GM10248 (cell line): ENCODE measurements at places on chromosomes 4 and X.

- DNase-seq = no peak
These were observed 137.8 kb downstream of the SOWAHB start for GRCh38 chr4:76760193-76760592.

DNA sequence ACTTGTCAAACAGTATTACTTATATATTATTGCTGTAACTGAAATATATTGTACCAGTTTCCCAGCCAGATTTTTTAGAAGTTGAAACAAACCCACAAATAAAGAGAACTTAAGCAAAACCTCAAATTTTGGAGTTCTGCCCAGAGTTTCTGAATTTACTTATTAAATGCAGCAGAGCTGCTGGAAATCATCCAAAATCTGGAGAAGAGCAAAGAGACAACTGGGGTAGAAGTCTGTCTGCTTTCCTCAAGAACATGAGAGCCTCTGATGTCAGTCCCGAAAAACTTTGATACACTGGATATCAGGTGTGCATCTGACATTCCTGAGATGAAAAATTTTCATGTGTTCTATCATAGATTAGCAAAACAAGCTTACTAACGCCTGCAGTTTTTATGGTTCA lies 325.9 kb downstream of the NR3C2 start:
- DNase-seq = no peak

DNA sequence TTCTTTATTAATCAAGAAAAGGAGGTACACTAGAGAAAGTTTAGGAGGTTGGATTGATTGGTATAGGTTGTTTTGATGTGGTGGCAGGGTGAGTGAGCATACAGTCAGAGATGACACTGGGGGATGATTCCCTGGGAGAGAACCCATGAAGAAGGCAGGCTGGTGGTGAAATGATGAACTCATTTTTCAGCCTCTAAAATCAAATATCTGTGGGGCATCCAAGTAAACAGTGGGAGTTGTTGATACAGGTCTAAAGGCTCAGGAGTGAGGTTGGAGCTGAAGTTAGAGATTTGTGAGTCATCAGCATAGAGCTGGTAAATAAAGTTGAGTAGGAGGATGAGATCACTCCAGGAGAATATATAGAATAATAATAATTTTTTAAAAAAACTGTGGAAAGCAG lies 10.0 kb upstream of the AP1S2 start:
- DNase-seq = no peak

- peak; percentile 80 for DNase-seq
These were observed 134.8 kb downstream of the ARHGAP10 start for GRCh38 chr4:147866532-147867271.

DNA sequence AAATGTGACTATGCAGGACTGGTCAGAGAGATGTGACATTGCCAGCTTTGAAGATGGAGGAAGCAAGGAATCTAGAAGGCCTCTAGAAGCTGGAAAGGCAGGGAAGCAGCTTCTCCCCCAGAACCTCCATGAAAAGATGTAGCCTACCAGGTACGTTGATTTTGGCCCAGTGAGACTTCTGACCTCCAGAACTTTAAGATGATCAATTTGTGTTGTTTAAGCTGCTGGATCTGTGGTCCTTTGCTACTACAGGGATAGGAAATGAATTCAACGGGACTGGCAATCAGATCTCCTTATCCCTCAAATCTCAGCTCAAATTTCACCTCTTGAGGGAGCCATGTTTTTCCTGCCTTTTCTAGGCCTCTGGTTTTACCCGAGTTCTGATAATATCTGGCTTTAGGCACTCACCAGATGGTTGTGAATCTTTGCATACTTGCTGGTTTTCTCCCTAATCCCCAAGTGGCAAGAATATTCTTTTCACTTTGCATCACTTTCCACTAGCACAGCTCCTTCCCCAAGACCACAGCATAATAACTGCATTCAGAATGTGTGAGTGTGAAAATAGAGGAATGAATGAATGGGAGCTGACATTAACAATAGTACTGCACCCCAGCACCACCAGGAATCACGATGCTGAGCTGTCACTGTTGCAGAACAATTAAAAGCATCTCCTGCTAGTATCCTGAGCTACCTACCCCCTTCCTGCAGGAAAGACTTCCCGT lies 25.5 kb upstream of the TMSB4X start:
- no peak for DNase-seq

DNA sequence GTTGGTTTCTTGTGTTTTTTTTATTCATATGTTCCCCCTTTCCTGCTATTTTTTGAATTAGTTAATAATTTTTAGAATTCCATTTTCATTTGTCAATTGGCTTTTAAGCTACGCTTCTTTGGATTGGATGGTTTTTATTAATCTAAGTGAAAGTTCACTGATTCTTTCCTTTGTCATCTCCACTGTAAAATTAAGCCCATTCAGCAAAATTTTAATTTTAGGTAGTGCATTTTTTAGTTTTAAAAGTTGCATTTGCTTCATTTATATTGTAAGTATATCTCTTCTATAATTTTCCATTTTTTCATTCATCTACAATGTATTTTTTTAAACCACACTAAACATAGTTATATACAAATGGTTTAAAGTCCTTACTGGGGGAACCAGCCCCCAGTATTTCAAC lies 417.3 kb upstream of the HTR2C start:
- no peak for DNase-seq

DNA sequence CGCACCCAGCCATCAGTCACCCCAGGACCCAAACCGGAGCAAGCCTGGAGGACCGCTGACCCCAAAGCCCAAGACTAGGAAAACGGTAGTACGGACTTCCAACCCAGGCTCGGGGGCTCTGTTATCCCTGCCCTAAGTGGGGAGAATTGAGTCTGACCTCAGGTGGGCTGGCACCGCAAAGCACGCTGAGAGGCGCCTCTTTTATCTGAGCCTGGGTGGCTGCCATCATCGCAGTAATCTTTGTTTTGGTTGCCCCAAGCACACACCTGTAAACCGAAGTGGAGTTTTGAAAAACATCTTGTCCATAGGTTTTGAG lies 894 bp upstream of the SH3RF1 start:
- no peak for DNase-seq

GRCh38 chr4:181674315-181674875 lies 568.8 kb upstream of the TENM3 start:
- no peak for DNase-seq
